ENCODE measurements at places on chromosomes 7 and 10.

- no peak for DNase-seq
These were observed 64.5 kb downstream of the LRRTM3 start for GRCh38 chr10:66990143-66990830.

- no peak for DNase-seq
These were observed 31.3 kb downstream of the PIP4K2A start for GRCh38 chr10:22683140-22683389.

DNA sequence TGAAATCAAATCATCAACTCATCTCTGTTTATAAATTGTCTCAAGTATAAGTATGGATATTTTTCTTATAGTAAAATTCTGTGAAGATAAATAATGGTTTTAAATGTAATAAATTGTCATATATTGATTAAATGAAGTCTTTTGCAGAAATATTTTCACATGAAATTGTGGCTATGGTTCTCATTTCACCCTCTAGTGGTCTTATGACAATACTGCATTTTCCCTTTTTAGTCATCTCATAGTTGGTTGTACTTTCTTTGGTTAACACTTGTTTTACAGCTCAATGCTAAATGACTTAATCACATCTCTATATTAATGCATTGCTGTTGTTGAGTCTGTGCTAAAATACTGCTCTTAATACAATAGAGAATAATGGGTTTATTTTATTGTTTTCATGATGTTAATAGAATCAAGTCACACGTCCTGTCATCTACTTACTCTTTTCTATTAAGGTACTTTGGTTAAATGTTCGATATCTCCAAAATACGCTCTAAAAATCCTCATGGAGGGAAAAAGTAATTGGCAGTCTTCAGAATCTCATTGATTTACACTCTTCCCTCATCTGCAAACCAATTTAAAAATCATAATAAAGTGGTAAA, 38.0 kb upstream of the CACNA2D1 start:
- peak; percentile 4 for DNase-seq

DNA sequence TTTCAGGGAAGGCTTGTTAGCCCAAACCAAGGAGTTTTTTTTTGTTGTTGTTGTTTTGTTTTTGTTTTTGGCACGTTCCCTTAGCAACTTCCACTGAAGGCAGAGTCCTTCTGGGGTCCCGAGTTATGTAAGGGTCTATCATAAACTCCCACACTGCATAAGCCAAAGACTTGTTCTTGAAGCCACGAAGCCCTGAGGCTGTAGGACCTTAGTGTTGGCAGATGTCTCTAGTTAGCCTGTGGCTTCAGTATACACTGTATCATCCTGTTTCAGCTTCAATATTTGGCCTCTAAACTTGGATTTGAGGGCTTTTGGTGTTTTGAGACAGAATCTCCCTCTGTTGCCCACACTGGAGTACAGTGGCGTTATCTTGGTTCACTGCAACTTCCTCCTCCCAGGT, 13.6 kb downstream of the KPNA7 start:
- no peak for DNase-seq

- DNase-seq: no peak
These were observed 203.1 kb downstream of the ELMO1 start for GRCh38 chr7:37245590-37245989.

DNA sequence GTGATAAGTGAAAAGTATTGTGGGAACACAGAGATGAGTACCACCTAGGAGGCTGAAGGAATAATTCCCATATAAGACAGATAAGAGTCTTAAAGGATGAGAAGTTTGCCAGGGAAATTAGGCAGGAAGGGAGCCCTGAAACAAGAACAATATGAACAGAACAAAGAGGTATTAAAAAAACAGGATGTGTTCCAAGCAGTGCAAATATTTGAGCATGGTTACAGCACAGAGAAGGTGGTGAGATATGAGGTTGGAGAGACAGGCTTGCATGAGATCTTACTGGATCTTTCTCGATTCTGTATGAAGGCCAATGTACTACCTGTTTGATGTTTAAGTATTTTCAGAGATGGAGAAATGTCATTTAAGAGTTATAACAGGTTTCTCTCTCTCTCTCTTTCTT, 20.3 kb downstream of the TAC1 start:
- no peak for DNase-seq

GRCh38 chr10:33355274-33355673, 20.8 kb upstream of the NRP1 start:
- DNase-seq: no peak

GRCh38 chr7:94907026-94907810, at the start of gene PPP1R9A:
TSS of gene PPP1R9A (plus strand) at chr7:94907594. CDS start at chr7:94910114, 2,520 bp downstream.
- peak; percentile 30 for DNase-seq

- no peak for DNase-seq
These were observed 107.7 kb upstream of the KCND2 start for GRCh38 chr7:120165227-120165626.
